ENCODE measurements at places on chromosomes 2 and 18. TPM values are rescaled to one million over a fixed set of nuclear protein-coding genes. Genes with fewer than 3 reads are reported as not detected.

GRCh38 chr2:208179028-208179609 lies 10.7 kb downstream of the C2orf80 start:
- DNase-seq = no peak

DNA sequence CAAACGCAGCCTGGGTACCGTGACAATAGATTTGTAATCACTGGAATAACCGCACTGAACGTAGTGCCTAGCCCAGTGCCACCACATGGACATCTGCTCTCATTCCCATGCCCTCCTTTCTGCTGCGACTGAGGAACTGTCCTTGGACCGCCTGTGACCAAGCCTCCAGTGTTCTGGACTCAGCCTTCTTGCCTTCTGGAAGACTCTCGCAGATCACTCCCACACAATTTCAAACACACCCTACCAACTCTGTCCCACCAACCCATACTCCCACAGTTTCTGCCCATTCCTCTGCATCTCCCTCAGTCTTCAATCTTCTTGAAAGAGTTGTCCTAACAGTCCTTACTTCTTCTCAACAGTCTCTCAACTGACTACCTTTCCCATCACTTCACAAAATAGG lies 2.1 kb downstream of the RNF149 start:
- DNase-seq = no peak

DNA sequence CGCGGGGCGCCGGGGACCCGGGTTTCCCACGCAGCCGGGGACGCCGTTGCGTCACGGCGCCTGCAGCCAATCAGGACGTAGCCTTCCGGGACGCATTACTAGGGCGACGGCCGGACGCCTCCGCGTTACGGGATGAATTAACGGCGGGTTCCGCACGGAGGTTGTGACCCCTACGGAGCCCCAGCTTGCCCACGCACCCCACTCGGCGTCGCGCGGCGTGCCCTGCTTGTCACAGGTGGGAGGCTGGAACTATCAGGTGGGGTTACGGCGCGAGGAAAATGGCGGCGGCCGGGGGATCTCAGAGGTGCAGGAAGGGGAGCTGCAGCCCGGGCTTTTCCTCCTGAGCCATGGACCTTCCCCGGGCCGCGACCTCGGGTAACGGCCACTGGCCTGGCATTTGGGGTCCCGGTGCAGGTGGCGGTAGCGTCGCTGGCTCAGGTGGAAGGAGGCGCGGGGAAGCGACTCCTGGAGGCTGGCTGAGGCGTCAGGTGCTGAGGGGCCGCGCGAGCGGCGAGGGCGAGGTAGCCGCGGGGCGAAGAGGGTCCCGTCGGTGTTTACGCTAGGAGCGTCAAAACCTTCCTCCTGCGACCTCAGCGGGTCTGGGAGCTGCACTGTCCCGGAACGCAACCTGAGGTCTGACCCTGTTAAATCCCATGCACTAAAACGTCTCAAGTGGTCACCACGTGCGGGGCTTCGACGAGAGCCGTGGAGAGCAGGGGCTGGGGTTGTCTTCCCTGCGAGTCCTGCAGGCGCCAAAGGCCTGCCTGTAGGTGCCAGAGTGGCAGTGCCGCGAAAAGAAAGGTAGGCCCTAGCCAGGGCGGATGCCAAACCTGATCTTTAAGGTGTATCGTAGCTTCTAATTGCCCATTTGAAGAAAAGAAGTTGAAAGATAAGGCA lies at the start of gene LCLAT1:
Gene LCLAT1, plus strand, starts transcription at position 98 of the 897 bp plus-strand sequence. CDS start 78,345 bp downstream, outside the sequence.
- DNase-seq = peak; percentile 94

- DNase-seq = no peak
Observed at GRCh38 chr18:24964216-24964615, 387.8 kb downstream of the ZNF521 start.

GRCh38 chr2:88870267-88870839 lies 178.9 kb downstream of the RPIA start:
- DNase-seq = no peak

DNA sequence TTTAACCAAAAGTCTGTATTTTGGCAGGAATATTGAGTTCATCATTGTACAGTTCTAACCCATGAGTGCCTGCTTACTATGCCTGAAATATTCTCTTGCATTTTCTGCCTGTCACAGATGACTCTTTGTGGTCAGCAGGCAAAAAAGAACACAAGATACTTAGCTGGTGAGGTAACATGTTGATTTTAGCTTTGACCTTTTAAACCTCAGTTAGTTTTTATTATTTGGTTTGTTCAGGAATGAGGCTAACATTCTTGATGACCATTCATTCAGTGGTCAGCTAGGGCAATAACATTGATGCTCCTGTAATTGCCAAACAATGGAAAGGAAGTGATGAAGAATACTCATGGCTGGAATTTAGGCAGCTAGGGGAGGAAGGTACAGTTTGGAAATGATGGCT lies 491.2 kb downstream of the PIK3C3 start:
- no peak for DNase-seq

GRCh38 chr2:6342273-6342920 lies 523.3 kb downstream of the CMPK2 start:
- DNase-seq = no peak

- no peak for DNase-seq
Observed at GRCh38 chr2:235330775-235331451, 162.9 kb upstream of the AGAP1 start.

DNA sequence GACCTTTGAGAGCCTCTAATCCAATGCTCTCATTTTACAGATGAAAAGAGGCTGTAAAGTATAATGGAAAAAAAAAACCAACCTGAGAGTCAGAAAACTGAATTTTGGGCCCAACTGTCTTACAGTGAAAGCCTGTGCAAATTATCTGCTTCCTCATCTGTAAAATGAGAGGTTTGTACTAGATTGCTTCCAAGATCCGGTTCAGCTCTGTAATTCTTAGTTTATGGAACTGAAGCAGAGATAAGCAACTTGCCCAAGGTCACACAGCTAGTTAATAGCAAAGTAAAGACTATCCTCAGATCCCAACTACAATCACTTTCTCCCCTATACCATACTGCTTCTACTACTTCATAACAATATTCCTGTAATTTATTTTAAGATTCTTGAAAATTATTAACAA lies 6.3 kb downstream of the TLK1 start:
- no peak for DNase-seq

DNA sequence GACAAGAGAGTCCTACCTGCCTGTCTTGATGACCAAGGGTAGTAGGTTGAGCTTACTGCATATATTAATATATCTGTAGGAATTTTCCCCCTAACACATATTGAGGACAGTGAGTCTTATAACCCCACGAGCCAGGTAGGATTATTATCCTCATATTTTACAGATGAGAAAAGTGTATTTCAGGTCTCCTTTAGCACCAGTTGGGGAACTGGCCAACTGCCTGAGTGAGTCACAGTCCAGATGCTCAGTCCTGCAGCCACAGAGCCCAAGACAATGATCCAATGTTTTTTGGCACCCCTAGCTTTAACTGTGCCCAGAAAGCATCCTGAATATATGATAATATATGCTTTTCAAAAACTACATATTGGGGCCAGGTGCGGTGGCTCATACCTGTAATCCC lies 30.8 kb upstream of the GLS start:
- no peak for DNase-seq

DNA sequence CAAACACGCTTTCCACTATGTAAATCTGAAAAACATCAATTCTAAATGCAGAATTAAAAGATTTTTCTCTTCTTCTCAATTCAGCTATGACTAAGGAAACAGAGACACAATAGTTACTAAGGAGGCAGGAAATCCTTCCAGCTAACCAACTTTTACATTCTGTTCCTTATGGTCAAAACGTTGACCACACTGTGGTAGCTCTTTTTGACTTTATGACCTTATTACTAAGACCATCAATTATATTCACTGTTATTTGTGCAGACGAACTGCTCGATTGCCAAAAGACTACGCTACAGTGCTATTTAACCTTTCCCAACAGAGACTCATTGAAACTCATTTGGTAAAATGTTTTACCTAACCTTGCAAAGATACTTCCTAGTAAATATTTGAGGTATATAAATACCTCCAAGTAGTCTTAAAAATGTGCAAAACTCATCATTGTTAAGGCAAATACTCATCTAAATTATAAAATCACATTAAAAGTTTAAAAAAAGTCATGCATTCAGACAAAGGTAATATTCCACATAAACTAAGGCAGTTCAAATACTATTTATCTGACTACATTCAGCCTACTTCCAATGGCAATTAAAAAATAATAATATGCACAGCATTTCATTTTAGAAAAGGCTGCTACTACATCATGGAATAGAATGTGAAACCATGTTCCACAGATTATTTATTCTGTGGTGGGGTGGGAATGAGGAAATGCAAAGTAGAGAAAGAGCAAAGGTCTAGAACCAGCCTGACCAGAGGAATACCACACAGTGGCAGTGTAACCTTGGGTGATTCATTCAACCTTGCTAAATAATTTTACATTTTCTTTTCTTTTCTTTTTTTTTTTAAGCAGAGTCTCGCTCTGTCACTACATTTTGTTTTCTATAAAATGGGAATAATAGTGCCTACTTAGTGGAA lies 139.9 kb downstream of the THADA start:
- no peak for DNase-seq

- no peak for DNase-seq
Observed at GRCh38 chr2:46327627-46328026, 30.4 kb downstream of the EPAS1 start.

GRCh38 chr18:28855989-28856388 lies 679.1 kb upstream of the CDH2 start:
- DNase-seq = no peak

- no peak for DNase-seq
Observed at GRCh38 chr2:171383134-171383533, 50.7 kb downstream of the METTL8 start.

DNA sequence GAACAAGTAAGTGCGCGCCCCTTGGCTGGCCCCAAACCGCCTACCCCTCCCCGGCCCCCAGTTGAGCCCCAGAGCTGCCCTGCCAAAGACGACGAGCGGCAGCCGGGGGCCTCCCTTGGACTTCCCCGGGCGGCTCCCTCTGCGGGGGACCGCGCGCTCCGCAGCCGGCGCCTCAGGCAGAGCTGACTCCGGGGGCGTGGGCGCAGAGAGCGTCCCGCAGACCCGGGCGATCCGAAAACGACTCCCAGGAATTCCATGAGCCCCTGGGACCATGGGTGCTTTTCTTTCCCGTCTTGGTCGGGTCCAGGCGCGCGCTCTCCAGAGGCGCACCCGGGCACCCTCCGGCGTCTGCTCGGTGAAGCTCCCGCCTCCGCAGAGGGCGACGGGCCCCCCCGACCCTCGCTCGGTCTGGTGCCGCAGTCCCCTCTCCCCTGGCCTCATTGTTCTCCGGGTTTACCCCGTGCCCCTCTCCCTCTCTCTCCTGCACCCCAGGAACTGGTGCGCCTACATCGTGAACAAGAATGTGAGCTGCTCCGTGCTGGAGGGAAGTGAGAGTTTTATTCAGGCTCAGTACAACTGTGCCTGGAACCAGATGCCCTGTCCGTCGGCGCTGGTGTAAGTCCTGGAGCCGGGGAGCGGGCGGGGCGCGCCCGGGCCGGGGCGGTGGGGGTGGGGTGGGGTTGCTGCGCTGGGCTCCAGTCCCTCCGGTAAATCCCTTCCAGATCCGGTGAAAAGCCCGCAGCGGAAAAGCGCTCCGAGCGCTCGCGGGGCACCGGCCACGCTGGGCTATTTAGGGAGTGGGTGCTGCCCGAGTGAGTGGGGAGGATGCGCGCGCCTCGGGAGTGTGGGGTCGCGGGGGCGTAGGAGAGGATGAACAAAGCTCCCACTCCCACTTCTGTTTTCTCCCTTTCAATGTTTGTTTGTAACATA lies 776 bp downstream of the EMILIN2 start:
- no peak for DNase-seq

- DNase-seq = no peak
Observed at GRCh38 chr18:7544686-7545085, 22.4 kb upstream of the PTPRM start.

DNA sequence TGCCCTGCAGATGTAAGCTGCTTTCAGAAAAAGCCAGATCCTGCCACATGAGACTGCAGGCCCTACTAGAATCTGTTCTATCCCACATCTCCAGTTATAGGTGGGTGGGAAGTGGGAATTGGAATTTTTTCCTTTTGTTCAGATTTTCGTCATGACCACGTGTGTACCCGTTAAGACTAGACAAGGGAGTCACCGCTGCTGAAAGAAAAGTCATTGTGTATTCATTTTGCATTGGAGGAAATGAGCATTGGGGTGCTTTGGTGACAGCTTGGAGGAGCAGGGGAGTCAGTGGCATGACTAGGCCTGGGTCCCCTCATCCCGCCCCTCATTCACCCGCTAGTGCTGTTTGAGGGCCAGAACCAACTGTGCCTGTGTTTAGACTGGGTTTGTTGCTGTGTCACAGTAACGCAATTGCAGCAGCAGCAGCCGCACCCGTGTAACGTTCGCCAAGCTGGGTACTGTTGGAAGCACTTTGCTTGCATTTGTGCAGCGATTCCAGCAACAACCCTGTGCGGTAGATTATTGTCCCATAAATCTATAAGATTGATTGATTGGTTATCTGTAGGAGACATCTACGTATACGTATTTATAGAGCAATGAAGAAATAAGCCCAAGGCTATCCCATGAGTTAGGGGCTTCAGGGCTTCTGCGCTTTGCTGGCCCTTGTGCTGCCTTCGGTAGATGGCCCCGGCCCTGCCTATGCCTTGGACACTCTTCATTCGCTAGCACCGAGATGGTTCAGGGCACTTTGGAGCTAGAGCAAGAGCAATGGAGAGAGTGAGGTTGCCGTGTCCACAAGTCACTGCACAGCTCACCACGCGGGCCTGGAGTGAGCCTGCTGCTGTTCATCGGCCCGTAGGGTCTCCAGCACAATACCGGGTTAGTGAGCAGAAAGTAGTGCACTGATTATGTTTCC lies 194.9 kb downstream of the AGAP1 start:
- no peak for DNase-seq

GRCh38 chr2:156423674-156424282 lies 12.4 kb upstream of the GPD2 start:
- no peak for DNase-seq

GRCh38 chr2:207807516-207807915 lies 37.8 kb upstream of the FZD5 start:
- DNase-seq = no peak

- no peak for DNase-seq
Observed at GRCh38 chr18:8552151-8552550, 57.1 kb upstream of the RAB12 start.

The COL3A1 gene
- total RNA-seq = 200 TPM

The HOXD9 gene
- total RNA-seq = 0.83 TPM

The RGPD4 gene
- not detected for total RNA-seq

The TRIM43B gene
- not detected for total RNA-seq

The TMEM185B gene
- 33.8 TPM for total RNA-seq

The TRMT61B gene
- total RNA-seq = 11.2 TPM

The ASB3 gene
- total RNA-seq = 12.3 TPM

The MPP4 gene
- total RNA-seq = 0.23 TPM
